ENCODE measurements at places on chromosomes 16 and 17.

DNA sequence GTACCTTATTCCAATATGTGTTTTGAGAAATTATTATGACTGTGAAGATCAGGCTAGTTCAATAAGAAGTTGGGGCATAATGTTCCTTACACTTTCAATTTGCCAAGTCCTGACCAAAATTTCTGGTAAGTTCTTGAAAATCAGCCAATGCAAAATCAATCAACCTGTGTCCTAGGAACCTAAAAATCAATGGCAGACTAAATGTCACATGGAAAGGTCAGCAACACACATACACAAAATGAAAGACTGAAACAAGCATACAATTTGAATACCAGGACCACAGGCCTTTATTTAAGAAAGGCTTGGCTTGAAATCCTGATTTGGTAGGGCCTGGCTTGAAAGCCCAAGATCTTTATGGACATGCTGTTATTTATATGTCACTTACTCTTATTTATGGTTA, 155.5 kb upstream of the ZKSCAN2 start:
- DNase-seq, result no peak

GRCh38 chr17:18963126-18964017, 11.4 kb downstream of the SLC5A10 start:
- DNase-seq, result peak; percentile 27

DNA sequence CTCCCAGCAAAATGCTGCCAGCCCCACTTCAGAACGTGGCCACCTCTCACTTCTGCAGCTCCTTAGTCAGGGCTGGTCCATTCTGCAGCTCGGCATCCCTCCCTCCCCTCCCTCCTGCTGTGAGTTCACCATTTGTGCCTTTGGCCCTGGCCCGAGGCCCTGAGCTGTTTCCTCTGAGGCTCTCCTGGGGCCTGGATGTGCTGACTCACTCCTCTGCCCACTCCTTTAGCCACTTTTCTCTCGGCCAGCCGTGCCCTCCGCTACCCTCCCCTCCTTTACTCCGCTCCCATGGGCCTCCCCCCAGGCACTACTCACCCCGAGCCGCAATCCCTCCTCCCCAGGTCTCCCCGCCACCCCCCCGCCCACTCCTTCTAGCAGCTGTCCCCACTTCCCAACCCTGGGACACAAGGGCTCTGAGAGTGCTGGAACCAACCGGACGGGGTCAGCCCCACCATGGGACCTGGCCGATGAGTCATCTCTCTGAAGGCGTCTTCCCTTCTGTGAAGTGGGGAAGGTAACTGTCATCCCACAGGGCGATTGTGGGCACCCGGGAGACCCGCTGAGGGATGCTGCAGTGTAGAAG, 11.5 kb downstream of the KCNG4 start:
- no peak for DNase-seq

DNA sequence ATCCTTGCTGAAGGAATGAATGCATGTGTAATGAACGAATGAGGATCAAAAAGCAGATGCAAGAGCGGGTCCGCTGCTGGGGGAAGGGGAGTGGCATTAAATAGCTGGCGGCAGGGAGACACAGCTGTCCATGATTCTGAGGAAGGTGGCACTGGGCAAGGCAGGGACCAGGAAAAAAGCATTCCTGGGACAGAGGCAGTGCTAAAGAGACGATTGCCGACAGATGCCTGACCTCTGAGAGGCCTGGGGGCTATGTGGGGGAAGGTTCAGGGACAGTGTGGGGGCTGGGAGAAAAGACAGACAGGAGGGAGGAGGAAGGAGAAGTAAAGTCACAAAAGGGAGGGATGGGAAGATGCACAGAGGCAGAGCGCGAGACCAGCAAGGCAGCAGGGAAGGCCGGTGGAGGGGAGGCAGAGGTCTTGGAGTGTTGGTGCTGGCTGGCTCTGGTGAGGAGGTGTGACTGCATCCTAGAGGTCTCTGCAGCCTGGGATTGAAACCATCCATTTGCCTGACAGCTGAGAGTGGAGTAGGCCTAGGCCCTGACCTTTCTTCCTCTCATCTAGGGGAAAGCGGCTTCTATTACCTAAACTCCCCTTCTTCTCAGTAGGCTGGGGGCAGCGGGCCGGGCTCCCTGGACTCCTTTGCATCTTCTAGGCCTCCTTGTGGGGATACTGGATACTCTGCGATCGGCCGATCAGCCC, 109.9 kb downstream of the SDK2 start:
- DNase-seq, result no peak

DNA sequence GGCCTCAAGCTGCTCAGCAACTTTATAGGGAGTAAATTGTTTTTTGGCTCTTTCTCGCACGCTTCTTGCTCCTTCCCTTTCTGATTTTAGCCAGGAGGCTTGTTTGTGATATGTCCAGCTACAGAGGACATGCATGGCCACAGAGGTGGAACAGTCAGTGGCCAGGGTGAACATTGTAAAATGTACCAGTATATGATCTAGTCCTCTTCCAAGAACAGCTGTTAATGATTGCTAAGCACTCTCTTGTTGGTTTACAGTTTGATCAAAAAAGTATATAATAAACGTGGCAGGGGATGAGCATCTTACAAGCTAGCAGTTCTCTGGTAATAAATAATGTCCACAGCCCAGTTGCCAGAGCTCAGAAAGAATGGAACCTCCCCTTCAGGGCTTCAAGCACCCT, 461.7 kb upstream of the DYNLRB2 start:
- no peak for DNase-seq

DNA sequence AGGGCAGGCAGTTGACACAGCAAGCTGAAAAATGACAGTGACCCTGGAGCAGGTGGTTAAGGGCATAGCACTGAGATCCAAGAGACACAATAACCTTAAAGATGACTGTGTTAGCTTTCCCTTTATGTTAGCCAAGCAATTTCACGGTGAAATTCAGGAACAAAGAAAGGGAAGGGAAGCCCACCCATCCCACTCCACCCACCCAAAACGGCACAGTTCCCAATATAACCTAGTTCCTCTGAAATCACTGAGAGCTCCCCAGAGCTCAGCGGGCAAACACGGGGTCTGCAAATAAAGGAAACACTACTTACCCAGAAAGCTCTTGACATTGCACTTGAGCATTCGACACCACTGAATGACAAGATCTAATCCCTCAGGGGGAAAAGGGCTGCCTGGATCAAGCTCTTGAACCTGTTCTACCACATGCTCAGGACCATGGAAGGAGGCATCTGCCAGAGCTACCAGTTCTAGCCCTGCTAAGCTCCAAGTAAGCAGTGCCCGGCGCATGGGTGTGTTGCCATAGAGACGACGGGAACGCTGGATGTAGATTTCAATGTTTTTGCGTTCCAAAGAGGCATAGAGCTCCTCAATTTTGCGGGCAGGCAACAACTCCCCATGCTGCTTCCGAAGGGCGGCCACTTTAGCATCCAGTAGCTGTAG, 10.6 kb downstream of the BLTP2 start:
- DNase-seq, result no peak

DNA sequence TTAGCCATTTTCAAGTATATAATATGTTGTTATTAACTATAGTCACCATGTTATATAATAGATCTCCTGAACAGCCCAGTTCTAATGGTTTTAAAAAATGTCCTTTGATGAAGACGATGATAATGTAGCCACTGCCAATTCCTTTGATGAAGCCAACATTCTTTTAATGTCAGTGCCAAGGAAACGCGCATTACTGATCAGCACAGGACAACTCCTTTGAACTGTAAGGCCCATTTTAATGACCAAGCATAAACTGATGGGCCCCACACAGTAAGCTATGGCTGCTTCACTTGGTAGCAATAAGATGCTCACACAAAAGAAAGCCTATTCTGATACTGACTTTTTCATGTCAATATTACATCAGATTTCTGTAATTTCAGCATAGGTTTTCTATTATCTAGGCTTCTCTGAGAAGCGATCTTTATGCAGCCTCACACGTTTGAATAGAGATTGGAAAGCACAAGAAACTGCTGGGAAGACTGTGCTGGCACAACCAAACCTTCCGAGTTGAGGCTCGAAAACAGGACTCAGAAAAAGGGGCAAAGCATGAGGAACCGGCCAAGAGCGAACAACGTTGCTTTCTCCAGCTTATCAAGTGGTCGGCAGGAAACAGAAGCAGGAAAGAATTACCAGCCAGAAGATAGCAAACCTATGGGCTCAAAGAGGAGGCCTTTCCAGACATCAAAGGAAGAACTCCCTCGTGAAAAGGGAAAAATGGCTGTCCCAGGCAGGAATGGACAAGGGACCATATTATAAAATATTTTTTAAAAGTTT, 19.4 kb downstream of the ERN1 start:
- no peak for DNase-seq

GRCh38 chr16:67459066-67459860, 21.7 kb downstream of the ATP6V0D1 start:
- no peak for DNase-seq

DNA sequence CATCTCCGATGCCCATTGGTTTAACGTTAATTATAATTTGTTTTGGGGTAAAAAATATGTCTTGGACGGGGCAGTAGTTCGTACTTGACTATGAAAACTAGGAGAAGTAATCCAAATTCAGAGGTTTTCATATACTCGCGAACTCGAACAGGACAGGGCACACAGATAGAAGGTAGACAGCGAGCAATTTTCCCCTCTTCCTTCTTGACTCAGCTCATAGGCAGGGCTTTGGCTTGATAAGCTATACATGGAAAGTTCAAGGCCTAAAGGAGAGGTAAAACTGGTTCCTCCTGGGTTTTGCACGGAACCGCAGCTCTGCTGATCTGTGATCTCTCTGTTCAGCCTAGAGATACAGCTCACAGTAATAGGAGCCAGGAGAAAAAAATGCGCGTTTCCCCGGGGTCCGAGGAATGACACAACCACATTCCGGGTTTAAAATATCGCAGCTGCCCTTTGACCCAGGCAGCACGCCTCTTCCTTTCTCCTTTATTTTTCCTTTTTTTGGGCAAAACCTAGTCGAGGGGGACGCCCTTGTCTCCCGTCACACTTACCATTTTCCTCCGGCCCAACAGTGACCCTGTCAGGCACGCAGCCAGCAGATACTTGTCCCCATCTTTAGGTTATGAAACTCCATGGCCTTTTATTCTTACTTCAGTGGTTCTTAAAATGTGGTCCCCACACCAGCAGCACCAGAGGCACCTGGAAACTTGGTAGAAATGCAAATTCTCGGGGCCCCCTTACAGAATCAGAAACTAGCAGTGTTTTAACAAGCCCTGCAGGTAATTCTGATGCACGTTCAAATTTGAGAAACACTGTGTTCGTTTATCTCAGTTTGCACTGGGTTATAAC, 1.7 kb upstream of the LASP1 start:
- peak; percentile 27 for DNase-seq

GRCh38 chr16:84048871-84049270, 6.3 kb upstream of the SLC38A8 start:
- no peak for DNase-seq

GRCh38 chr17:50972577-50972976, 106.4 kb upstream of the TOB1 start:
- no peak for DNase-seq

DNA sequence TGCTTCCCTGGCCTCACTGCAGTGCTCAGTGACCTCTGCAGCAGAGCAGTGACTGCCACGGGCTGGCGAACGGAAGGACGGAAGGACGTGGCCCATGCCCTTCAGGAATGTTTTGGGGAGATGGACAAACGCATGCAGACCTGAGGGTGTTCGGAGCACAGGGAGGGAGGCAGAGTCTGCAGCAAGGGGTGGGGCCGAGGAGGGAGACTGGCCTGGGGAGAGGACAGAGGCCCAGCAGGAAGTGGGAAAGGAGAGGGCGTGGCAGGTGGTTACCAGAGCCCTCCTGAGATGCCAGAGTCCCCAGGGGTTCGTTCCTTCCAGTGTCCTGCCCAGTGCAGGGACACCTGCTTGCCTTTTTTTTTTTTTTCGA, 21.9 kb downstream of the ADORA2B start:
- no peak for DNase-seq

GRCh38 chr17:4785311-4786105, 656 bp downstream of the VMO1 start:
- DNase-seq, result peak; percentile 21

DNA sequence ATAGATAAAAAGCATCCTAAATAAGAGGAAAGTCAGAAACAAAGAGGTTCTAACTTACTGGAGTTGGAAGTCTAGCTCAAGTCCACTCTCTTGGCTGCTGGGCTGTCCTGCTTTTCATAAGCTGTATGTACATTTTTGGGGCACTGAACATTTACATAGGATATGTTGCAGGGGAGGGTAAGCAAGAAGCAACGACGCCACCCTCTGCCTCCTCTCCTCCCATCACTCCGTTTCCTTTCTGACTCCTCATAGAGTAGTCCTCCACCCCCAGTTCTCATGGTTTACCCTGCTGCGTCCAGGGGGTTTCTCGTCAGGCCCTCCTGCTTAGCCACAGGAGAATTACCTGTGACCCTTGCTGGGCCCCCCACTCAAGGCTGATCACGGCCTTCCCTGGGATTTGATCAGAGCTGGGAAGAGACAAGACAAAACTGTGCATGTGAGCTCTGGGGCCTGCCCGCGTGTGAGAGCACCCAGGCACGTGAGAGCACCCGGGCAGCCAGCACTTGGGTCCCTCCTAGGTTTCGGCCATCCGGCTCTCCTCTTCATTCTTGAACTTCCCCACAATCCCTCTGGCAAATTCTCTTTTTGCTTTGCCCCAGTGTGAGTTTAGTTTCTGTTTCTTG, 37.1 kb downstream of the TMEM11 start:
- no peak for DNase-seq

- DNase-seq, result no peak
Measured at GRCh38 chr16:24577167-24577566, 37.8 kb downstream of the RBBP6 start.

GRCh38 chr16:66441586-66442375, 14.7 kb downstream of the BEAN1 start:
- DNase-seq, result no peak

GRCh38 chr16:83781-84615, 6.0 kb downstream of the MPG start:
- peak; percentile 27 for DNase-seq

DNA sequence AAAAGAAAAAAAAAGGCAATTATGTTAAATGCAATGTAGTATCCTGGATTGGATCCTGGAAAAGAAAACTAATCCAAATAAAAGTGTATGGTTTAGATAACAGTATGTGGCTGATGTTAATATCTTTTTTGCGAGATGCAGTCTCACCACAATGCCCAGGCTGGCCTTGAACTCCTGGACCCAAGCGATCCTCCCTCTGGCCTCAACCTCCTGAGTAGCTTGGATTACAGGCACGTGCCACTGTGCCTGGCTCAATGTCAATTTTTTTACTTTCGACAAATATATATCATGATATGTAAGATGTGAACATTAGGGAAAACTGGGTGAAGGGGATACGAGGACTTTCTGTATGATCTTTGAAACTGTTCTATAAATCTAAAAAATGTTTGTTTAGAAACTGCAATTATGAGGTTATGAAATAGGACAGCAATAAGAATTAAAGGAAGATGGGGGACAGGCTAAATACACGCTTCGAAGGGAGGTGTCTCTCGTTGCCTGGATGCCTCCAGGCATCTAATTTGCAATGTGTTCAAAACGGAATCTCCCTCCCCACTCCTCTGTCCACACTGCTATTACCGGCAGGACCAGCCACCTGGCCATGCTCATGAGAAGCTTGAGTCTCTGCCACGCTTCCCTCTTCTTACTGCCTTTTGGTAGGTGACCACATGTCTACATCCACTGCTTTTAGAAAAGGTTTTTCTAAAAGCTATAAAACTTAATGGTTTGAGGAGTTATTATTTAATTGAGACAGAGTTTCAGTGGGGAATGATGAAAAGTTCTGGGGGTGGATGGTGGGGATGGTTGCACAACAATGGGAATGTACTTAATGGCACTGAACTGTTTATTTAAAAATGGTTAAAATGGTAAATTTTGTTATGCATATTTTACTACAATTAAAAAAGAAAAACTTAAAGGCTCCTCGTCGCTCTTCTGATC, 15.2 kb downstream of the UBE2O start:
- DNase-seq, result no peak

All from activated T-cell treated with anti-CD3 and anti-CD28 coated beads, Interleukin-2, amount 50 U/mL, for 72 hours (primary cell).